ENCODE measurements at places on chromosomes 11 and 22. TPM values are rescaled to one million over a fixed set of nuclear protein-coding genes. Genes with fewer than 3 reads are reported as not detected.

Gene RIBC2
- 0.28 TPM for total RNA-seq

Gene OR4D5
- not detected for total RNA-seq

Gene TRPC6
- 2.1 TPM for total RNA-seq

Gene PTDSS2
- 31.9 TPM for total RNA-seq

Gene CRYBB2
- not detected for total RNA-seq

Gene NXPE1
- not detected for total RNA-seq

Gene TBX1
- 0.85 TPM for total RNA-seq

Gene TAF1D
- total RNA-seq, result 316 TPM

Gene PRG3
- not detected for total RNA-seq

Gene IGSF22
- under 0.01 TPM for total RNA-seq

Gene CTSF
- total RNA-seq, result 11.7 TPM

Gene BTBD18
- not detected for total RNA-seq

Gene CAPRIN1
- 151 TPM for total RNA-seq

Gene OR51I1
- total RNA-seq, result not detected

Gene TIGD3
- 0.19 TPM for total RNA-seq

Gene MUC2
- total RNA-seq, result not detected

Gene GUCY1A2
- 2.5 TPM for total RNA-seq

Gene GNAZ
- 0.96 TPM for total RNA-seq

Gene AMPD3
- total RNA-seq, result 2.7 TPM

Gene TRABD
- 12.7 TPM for total RNA-seq

Gene CNTN5
- 1.5 TPM for total RNA-seq

Gene KRTAP5-8
- total RNA-seq, result not detected

Gene BDNF
- total RNA-seq, result 42.4 TPM

Gene MS4A2
- total RNA-seq, result not detected

Gene P2RY2
- 0.28 TPM for total RNA-seq

Gene DEFB131B
- total RNA-seq, result not detected

Gene SCN2B
- not detected for total RNA-seq

Gene OR10A2
- total RNA-seq, result not detected

Gene OR52I2
- total RNA-seq, result not detected

Gene CCDC87
- total RNA-seq, result 0.28 TPM

Gene OR5A1
- not detected for total RNA-seq

Gene CCS
- total RNA-seq, result 43.7 TPM

Gene SLC15A3
- 18.0 TPM for total RNA-seq

Gene ACTN3
- total RNA-seq, result under 0.01 TPM

Gene BET1L
- 19.0 TPM for total RNA-seq

Gene DRICH1
- total RNA-seq, result not detected

Gene OR2AT4
- total RNA-seq, result not detected

Gene TM7SF2
- total RNA-seq, result 14.7 TPM

Gene USH1C
- total RNA-seq, result not detected

Gene CCDC15
- total RNA-seq, result 3.6 TPM

Gene HEPN1
- not detected for total RNA-seq

Gene PGA5
- total RNA-seq, result not detected

Gene NECTIN1
- 7.7 TPM for total RNA-seq

Gene SMARCB1
- 15.5 TPM for total RNA-seq

Gene MEI1
- 1.7 TPM for total RNA-seq

Gene PATZ1
- 10.0 TPM for total RNA-seq

Gene SCN4B
- total RNA-seq, result not detected

Gene MYRF
- 2.0 TPM for total RNA-seq

Gene EPS8L2
- total RNA-seq, result 22.8 TPM

Gene SCUBE1
- total RNA-seq, result not detected

Gene DRD4
- not detected for total RNA-seq
